ENCODE measurements at places on chromosomes 2 and 18.

DNA sequence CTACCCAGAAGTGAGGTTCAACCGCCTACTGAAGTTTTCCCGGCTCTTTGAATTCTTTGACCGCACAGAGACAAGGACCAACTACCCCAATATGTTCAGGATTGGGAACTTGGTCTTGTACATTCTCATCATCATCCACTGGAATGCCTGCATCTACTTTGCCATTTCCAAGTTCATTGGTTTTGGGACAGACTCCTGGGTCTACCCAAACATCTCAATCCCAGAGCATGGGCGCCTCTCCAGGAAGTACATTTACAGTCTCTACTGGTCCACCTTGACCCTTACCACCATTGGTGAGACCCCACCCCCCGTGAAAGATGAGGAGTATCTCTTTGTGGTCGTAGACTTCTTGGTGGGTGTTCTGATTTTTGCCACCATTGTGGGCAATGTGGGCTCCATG is 48.7 kb upstream of the INPP4A start:
- DNase-seq, result no peak
- H3K4me1 ChIP-seq, result no peaks in the 10 kb centered on the region

DNA sequence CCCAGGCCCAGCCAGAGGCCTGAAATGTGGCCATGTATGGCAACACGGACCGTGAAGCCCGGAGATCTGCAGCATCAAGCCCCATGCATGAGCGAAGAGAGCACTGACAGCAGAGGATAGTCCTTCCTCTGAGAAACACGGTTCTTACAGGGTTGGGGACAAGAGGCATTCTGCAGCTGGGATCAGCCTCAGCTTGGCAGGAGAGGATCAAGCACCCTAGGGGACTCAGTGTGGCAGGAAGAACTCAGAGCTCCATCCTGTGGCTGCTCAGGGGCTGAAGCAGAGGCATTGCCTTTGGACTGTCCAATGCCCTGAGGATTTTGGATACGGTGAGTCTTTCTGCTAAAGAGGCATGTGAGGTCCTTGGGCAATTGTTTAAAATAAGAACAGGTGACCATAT is 368.7 kb downstream of the ZNF516 start:
- no peak overlapping the region for H3K27ac ChIP-seq
- H3K36me3 ChIP-seq, result no peaks in the 10 kb centered on the region
- H3K4me3 ChIP-seq, result no peak overlapping the region
- H3K4me1 ChIP-seq, result no peaks in the 10 kb centered on the region

DNA sequence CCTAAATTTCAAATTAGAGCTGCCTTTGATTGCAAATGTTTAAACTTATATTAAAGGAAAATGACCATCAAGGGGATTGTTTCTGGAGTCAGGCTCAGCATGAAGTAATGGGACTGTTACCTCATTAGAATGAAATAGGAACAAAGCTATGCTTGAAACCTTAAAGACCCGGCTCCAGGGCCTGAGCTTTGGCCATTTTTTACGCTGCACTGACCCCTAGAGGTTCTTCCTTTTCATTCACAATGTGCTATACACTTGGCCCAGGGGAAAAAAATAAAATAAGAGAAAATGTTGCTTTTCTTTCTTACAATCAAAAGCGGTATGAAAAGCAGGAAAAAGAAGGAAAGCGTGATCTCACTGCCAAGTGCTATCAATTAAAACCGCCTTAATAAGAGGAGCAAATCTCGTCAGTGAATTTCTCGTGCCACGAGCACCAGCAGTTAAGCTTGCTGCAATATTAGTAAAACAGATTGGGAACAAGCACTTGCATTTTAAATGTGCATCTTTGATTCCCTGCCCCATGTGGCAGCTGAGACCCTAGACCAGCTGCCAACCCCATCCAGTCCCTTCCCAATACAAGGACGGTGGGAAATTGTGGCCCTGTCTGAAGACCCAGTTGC is 96.6 kb downstream of the MBD2 start:
- no peaks in the 10 kb centered on the region for H3K27me3 ChIP-seq
- H3K27ac ChIP-seq, result no peak overlapping the region
- no peaks in the 10 kb centered on the region for H3K36me3 ChIP-seq
- H3K4me1 ChIP-seq, result peaks cover 10% of the 10 kb centered on the region

GRCh38 chr2:10079266-10079869 is 843 bp downstream of the CYS1 start:
- DNase-seq, result no peak
- H3K36me3 ChIP-seq, result no peaks in the 10 kb centered on the region
- peaks cover 23% of the 10 kb centered on the region for H3K4me1 ChIP-seq
- H3K27ac ChIP-seq, result no peak overlapping the region

DNA sequence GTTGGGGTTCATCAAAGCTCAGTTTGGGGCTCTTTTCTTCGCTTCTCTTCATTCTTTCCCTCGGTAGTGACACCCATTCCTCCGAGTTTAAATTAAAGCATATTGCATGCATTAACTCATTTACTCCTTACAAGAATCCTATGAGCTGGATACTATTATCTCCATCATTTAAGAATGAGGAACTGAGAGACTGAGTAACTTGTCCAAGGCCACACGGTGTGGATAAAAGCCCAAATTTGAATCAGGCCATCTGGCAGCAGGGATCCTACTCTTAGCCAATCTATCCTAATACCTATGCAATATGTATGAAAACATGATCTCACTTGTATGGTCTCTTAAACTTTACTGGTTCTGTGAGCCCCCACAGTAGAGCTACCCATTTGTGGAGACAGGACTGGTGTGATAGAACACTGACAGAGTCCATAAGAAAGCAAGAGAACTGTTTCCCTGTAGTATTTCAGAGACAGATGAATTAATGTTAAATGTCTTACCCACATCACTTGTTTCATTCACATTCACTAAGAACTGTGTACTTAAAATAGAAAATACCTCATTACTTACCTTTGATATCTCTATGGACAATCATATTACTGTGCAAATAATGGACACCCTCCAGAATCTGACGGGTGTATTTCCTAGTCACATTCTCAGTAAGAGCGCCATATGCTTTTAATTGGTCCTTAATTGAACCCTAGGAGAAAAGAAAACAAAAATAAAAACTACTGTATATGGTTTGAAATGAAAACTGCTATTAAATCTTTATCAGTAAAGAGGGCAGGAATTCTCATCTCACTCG is 20.4 kb upstream of the ERCC3 start:
- H3K4me3 ChIP-seq, result no peak overlapping the region
- H3K27me3 ChIP-seq, result no peaks in the 10 kb centered on the region
- peaks cover 84% of the 10 kb centered on the region for H3K36me3 ChIP-seq
- H3K27ac ChIP-seq, result no peak overlapping the region

DNA sequence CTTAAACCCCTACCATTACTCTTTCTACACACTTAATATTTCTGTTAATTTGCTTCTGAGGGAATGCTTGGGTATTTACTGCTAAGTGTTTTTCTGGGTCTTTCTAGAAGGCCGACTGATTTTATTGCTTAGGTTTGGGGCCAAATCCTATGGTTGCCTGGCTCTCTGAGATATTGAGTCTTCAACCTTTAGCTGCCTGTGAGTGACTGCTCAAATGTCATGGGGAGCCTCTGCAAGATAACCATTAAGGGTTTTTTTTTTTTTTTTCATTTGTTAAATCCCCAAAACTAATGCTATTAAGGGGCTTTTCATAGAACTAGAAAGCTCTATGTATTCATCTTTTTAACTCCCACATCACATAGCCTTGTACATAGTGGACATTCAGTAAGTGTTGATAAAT is 5.0 kb downstream of the OSBPL6 start:
- no peaks in the 10 kb centered on the region for H3K36me3 ChIP-seq
- H3K27ac ChIP-seq, result no peak overlapping the region
- peaks cover 12% of the 10 kb centered on the region for H3K4me1 ChIP-seq

GRCh38 chr2:27451095-27451494 is 8.9 kb downstream of the KRTCAP3 start:
- H3K4me1 ChIP-seq, result no peaks in the 10 kb centered on the region
- H3K27me3 ChIP-seq, result no peaks in the 10 kb centered on the region
- no peak overlapping the region for H3K27ac ChIP-seq

DNA sequence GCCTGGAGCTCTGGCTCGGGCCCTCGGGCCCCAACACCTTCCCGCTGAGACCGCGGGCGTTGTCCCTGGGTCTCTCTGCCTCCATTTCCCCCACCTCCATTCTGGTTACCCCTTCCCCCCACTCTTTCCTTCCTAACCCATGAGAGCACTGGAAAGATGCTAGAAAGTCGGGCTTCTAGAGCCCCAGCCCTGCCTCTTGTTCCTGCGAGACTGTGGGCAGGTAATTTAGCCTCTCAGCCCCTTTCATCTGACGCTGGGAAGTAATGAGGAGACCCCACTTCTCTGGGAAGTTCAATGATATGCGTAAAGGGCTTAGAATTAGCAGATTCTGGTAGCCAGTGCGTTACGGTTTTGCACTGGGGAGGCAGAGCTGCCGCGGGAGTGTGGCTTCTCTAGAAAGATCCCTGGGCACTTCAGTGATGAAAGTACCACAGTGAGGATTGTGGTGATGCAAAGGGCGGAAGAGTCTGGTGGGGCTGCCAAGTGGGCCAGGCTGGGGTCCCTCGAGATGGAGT is 16.2 kb upstream of the ECEL1 start:
- no peaks in the 10 kb centered on the region for H3K36me3 ChIP-seq
- H3K27ac ChIP-seq, result no peak overlapping the region
- DNase-seq, result no peak
- peaks cover 6% of the 10 kb centered on the region for H3K27me3 ChIP-seq
- peaks cover 6% of the 10 kb centered on the region for H3K4me1 ChIP-seq
- H3K4me3 ChIP-seq, result no peak overlapping the region

GRCh38 chr2:9944330-9944758 is 7.1 kb upstream of the GRHL1 start:
- no peak overlapping the region for H3K4me3 ChIP-seq
- H3K36me3 ChIP-seq, result no peaks in the 10 kb centered on the region
- H3K4me1 ChIP-seq, result no peaks in the 10 kb centered on the region
- no peak overlapping the region for H3K27ac ChIP-seq

DNA sequence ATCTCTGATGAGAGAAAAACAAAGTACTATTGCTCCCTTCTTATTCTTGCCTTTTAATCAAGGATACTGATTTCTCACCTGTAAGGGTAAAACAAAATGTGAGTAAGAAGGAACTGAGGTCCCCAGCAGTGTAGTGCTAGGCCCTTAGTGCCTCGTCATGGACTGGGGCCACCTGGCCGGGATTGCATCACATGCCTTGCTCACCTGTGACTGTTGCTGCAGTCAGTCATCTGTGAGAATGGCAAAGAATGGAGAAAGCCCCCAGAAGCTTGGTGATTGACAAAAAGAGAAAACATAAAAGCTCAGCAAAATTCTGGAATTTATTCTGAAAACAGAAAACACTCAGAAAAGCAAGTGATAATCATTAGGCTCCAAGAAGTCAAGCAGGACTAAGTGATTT is 63.4 kb downstream of the SPATS2L start:
- DNase-seq, result no peak
- H3K36me3 ChIP-seq, result no peaks in the 10 kb centered on the region
- no peaks in the 10 kb centered on the region for H3K27me3 ChIP-seq

- H3K27ac ChIP-seq, result no peak overlapping the region
- H3K4me3 ChIP-seq, result no peak overlapping the region
- H3K36me3 ChIP-seq, result no peaks in the 10 kb centered on the region
- H3K27me3 ChIP-seq, result no peaks in the 10 kb centered on the region
- no peak for DNase-seq
- H3K4me1 ChIP-seq, result no peaks in the 10 kb centered on the region
Observed at GRCh38 chr18:13362607-13363006, 144.0 kb downstream of the LDLRAD4 start.

- no peaks in the 10 kb centered on the region for H3K4me1 ChIP-seq
- no peak overlapping the region for H3K27ac ChIP-seq
- no peak overlapping the region for H3K4me3 ChIP-seq
- no peak for DNase-seq
Observed at GRCh38 chr2:234796045-234796591, 155.7 kb upstream of the SH3BP4 start.

DNA sequence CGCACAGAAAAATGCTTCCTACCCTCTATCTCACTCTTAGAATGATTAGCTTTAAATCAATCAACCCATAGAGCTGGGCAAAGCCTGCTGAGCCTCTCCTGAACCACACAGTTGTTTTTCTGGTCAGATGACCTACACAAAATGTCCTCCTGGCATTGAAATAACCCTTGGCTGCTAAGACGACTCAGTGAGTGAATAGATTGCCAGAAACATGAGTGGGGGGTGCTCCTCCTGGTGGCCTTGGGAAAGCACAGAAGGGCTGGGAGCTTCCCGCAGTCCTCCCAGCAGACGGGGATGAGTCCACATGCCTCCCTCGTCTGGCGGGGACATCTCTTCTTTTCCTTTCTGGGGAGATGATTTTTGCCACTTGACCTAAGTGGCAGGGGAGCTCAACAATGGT is 14.9 kb downstream of the MAL start:
- H3K27ac ChIP-seq, result no peak overlapping the region
- H3K27me3 ChIP-seq, result no peaks in the 10 kb centered on the region
- H3K4me1 ChIP-seq, result peaks cover 30% of the 10 kb centered on the region
- H3K36me3 ChIP-seq, result peaks cover 3% of the 10 kb centered on the region
- H3K4me3 ChIP-seq, result no peak overlapping the region

DNA sequence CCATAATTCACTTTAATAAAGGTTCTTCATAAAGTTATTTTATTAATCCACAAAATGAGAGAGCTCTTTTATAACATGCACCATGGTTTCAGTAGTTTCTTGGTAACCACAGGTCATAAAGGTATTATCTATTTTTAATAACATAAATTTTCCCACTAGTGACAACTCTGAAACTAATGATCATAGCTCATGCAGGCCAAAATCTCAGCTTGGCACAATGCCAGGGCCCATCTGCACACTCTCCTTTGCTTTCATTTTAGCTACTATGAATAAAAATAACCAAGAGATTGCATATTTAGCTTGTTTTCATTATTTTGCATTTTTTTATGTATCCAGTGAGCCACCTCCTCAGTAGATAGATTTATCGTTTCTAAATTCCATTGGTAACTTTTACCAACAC is 691.8 kb upstream of the CHAC2 start:
- no peaks in the 10 kb centered on the region for H3K36me3 ChIP-seq
- H3K4me1 ChIP-seq, result no peaks in the 10 kb centered on the region
- no peak overlapping the region for H3K4me3 ChIP-seq
- no peak overlapping the region for H3K27ac ChIP-seq
- H3K27me3 ChIP-seq, result no peaks in the 10 kb centered on the region

- H3K4me3 ChIP-seq, result no peak overlapping the region
- peaks cover 23% of the 10 kb centered on the region for H3K36me3 ChIP-seq
- peaks cover 13% of the 10 kb centered on the region for H3K4me1 ChIP-seq
- no peak for DNase-seq
- no peaks in the 10 kb centered on the region for H3K27me3 ChIP-seq
- H3K27ac ChIP-seq, result no peak overlapping the region
Observed at GRCh38 chr2:27897717-27898116, 7.2 kb downstream of the BABAM2 start.

DNA sequence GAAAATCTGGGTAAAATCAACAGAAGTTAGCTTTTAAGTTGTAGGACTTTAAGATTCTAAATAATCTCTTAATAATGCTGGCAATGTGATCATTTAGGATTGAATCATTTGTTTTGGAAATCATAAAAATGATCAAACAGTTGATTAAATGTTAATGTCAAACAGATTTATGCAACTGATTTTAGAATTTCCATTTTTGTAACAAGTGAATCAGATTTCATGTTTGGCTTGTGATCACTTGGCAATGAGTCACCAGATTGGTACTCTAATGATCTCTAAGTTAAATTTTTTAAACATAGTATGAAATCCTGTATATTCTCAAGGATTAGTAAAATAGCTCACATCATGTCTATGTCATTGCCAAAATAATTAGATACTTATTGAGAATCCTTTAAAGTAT is 50.1 kb upstream of the UNC80 start:
- no peaks in the 10 kb centered on the region for H3K27me3 ChIP-seq
- no peak overlapping the region for H3K27ac ChIP-seq
- H3K4me3 ChIP-seq, result no peak overlapping the region
- no peaks in the 10 kb centered on the region for H3K4me1 ChIP-seq
- DNase-seq, result no peak
- no peaks in the 10 kb centered on the region for H3K36me3 ChIP-seq
